ENCODE measurements at places on chromosomes 5 and 9. TPM values are rescaled to one million over a fixed set of nuclear protein-coding genes. Genes with fewer than 3 reads are reported as not detected.

The GRM6 gene
- not detected for total RNA-seq

The CD72 gene
- 11.9 TPM for total RNA-seq

The TEX48 gene
- 1.6 TPM for total RNA-seq

The KLF4 gene
- 1.5 TPM for total RNA-seq

The GRXCR2 gene
- not detected for total RNA-seq

The TMEM252 gene
- not detected for total RNA-seq

The SNX18 gene
- total RNA-seq: 35.2 TPM

DNA sequence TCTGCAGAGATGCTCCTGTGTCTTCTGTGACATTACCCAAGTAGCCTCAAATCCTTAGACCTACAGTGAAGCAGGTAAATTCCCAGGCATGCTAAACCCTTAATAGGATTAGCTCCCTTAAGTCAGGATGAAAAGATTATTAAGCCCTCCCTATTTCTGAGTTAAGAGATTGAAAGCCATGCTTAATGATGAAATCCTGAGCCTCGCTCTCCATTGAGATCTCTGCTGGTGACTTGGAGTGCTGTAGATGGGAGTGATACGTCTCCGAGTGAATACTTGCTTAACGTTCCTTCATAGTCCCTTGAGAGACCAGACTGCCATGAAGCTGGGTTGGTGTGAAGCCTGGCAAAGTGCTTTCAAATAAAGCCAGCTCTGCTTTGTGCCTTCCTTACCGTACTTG, 34.2 kb downstream of the AOPEP start:
- H3K27me3 ChIP-seq: no peaks in the 10 kb centered on the region
- no peak overlapping the region for H3K4me3 ChIP-seq
- peaks cover 12% of the 10 kb centered on the region for H3K4me1 ChIP-seq
- DNase-seq: no peak

DNA sequence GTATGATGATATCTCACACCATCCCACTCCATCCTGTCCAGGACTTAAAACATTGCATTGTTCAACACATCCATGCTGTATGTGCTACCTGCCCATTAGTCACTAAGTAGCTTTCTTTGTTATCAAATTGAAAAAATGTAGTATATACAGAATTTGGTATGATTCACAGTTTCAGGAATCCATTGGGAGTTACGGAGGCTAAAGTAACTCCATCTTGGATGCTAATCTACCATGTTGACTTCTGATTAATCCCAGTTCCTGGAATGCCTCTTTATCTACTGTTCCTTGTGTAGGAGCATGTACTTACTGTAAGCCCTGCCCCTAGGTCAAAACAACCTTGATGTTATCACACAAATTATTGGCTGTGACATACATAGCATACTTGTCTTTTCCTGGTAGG, 38.9 kb upstream of the FOXB2 start:
- H3K4me3 ChIP-seq: no peak overlapping the region
- H3K27me3 ChIP-seq: peaks cover 7% of the 10 kb centered on the region
- H3K27ac ChIP-seq: no peak overlapping the region
- no peaks in the 10 kb centered on the region for H3K4me1 ChIP-seq
- no peak for DNase-seq

DNA sequence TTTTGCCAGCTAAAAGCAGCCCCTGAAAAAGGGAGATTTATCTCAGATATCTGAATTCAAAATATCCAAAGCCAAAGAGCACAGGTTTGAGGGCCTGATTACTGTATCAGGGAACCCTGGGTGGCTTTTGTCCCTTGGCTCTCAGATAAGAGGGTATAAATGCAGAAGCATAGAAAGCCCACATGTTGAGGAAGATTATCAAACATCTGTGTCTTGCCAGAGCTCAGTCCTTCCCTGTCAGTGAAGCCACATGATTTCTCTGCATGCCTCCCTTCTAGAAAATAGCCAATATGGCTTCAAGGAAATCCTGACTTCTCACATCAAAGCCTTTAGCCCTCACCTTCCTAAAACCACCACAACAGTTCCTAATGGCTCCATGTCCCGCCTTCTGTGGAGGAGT, 408.0 kb upstream of the DMAC1 start:
- no peak overlapping the region for H3K27ac ChIP-seq
- no peak overlapping the region for H3K4me3 ChIP-seq
- DNase-seq: no peak

- peaks cover 35% of the 10 kb centered on the region for H3K4me1 ChIP-seq
- no peak overlapping the region for H3K4me3 ChIP-seq
- H3K27ac ChIP-seq: no peak overlapping the region
These were observed 27.5 kb upstream of the NCS1 start for GRCh38 chr9:130144703-130145102.

GRCh38 chr5:17000291-17000939, 64.3 kb upstream of the MYO10 start:
- no peak for DNase-seq
- H3K4me1 ChIP-seq: no peaks in the 10 kb centered on the region
- no peak overlapping the region for H3K27ac ChIP-seq
- no peaks in the 10 kb centered on the region for H3K36me3 ChIP-seq

DNA sequence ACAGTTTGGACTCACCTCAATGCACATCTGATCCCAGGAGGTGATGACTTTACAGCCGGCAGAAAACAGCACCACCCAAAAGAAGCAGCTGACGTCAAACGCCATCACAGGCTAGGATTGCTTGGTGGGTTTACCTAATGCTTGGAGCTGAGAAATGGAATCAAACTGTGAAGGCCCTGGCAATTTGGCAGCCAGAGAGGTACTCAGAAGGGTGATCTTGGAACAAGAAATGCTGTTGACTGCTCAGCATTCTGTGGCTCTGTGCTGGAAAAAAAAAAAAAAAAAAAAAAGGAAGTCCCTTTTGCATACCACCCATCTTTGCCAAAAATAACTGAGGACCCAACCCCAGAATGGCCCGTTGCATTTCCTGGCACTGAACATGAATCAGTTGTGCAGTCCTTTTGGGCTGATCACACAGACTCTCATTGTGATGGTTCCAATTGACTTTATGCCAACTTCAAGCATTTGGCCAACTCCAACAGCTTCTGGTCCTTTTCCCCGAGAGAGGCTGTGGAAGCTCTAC, at the start of gene CD180:
Gene CD180, minus strand, starts transcription at position 263 of the 523 bp plus-strand sequence. Its CDS starts 158 bp downstream, at position 105.
- no peak for DNase-seq
- H3K27me3 ChIP-seq: no peaks in the 10 kb centered on the region
- no peak within 1 kb of the TSS for H3K27ac ChIP-seq
- peaks cover 42% of the 10 kb centered on the region for H3K4me1 ChIP-seq

- peaks cover 11% of the 10 kb centered on the region for H3K4me1 ChIP-seq
- H3K4me3 ChIP-seq: no peak overlapping the region
- no peak for DNase-seq
- H3K27ac ChIP-seq: no peak overlapping the region
- H3K36me3 ChIP-seq: peaks cover 1% of the 10 kb centered on the region
These were observed 281.4 kb downstream of the CWC27 start for GRCh38 chr5:65050140-65050539.

DNA sequence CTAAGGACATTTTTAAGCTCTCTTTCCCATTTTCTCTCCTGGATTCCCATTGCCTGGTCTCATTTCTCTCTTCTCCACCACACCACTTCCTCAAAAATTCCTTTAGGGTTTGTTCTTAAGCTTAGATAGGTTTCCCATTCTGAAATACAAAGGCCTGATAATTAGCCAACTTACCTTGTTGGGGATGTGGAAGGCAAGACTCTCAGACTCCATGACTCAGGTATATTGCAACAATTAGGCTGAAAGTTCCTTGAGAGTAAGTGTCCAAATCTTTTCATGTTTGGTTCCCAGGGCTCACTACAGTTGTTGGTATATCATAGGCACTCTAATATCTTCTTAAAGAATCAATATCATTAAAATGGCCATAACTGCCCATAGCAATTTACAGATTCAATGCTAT, 43.6 kb downstream of the FXN start:
- no peaks in the 10 kb centered on the region for H3K4me1 ChIP-seq
- H3K27ac ChIP-seq: no peak overlapping the region
- DNase-seq: no peak
- no peaks in the 10 kb centered on the region for H3K27me3 ChIP-seq
- H3K36me3 ChIP-seq: peaks cover 7% of the 10 kb centered on the region
- H3K4me3 ChIP-seq: no peak overlapping the region

GRCh38 chr5:180294411-180294810, 2.5 kb upstream of the MAPK9 start:
- peaks cover 23% of the 10 kb centered on the region for H3K4me1 ChIP-seq
- DNase-seq: no peak
- no peak overlapping the region for H3K4me3 ChIP-seq
- no peaks in the 10 kb centered on the region for H3K27me3 ChIP-seq

GRCh38 chr5:113181853-113182490, 205.4 kb downstream of the DCP2 start:
- no peak overlapping the region for H3K27ac ChIP-seq
- H3K4me1 ChIP-seq: peaks cover 6% of the 10 kb centered on the region
- no peaks in the 10 kb centered on the region for H3K36me3 ChIP-seq
- DNase-seq: no peak

- no peak for DNase-seq
- H3K27ac ChIP-seq: no peak overlapping the region
- no peaks in the 10 kb centered on the region for H3K4me1 ChIP-seq
- H3K4me3 ChIP-seq: no peak overlapping the region
- peaks cover 3% of the 10 kb centered on the region for H3K27me3 ChIP-seq
These were observed 126.1 kb upstream of the TBC1D2 start for GRCh38 chr9:98381311-98382103.

- H3K27ac ChIP-seq: no peak overlapping the region
- H3K4me3 ChIP-seq: no peak overlapping the region
- H3K4me1 ChIP-seq: peaks cover 4% of the 10 kb centered on the region
- no peak for DNase-seq
- no peaks in the 10 kb centered on the region for H3K27me3 ChIP-seq
These were observed 18.9 kb downstream of the RPS23 start for GRCh38 chr5:82259172-82259800.

DNA sequence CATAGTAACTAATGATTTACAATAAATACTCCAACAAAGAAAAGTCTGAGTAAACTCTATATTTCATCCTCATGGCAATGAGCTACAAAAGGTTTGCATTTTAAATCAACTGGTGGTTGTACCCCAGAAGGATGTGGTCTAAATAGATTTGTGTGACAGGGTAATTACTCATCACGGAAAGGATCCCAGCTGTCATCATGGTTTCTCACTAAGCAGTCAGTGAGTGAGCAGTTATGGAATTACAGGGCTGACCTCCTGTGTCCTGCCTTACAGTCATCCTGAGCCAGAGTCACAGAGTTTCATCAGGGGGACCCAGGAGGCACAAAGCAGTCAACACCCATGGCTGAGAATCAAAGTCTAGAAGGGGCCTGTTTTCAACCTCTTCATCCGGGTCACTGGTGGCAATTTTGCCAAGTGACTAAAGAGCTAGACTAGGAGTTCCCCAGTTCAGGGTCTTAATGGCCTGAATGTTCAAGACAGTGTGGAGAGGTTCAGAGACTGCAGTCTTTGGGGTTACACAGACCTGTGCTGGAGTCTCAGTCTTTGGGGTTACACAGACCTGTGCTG, 210.7 kb upstream of the SLC24A2 start:
- H3K27me3 ChIP-seq: no peaks in the 10 kb centered on the region
- peak; percentile 89 for DNase-seq
- H3K4me1 ChIP-seq: peaks cover 54% of the 10 kb centered on the region
- H3K36me3 ChIP-seq: peaks cover 35% of the 10 kb centered on the region
- peak overlapping the region; percentile 96 for H3K27ac ChIP-seq

GRCh38 chr5:139896718-139897117, 101.1 kb downstream of the PSD2 start:
- H3K36me3 ChIP-seq: no peaks in the 10 kb centered on the region
- DNase-seq: no peak
- H3K4me1 ChIP-seq: no peaks in the 10 kb centered on the region
- peaks cover 38% of the 10 kb centered on the region for H3K27me3 ChIP-seq
